ENCODE measurements at places on chromosomes 7 and 10. TPM values are rescaled to one million over a fixed set of nuclear protein-coding genes. Genes with fewer than 3 reads are reported as not detected.

PRSS58 gene
- not detected for total RNA-seq

PPP1R9A gene
- 1.5 TPM for total RNA-seq

CCDC3 gene
- 0.07 TPM for total RNA-seq

HSPA12A gene
- total RNA-seq: 4.0 TPM

C10orf143 gene
- 10.1 TPM for total RNA-seq

CARD11 gene
- 107 TPM for total RNA-seq

TRPV6 gene
- not detected for total RNA-seq

FAM25A gene
- not detected for total RNA-seq

LRRD1 gene
- not detected for total RNA-seq

FAM237B gene
- total RNA-seq: not detected

SLC29A4 gene
- total RNA-seq: 0.32 TPM

CPA2 gene
- not detected for total RNA-seq

GRCh38 chr10:101668566-101668965 lies 26.4 kb downstream of the FBXW4 start:
- peaks cover 90% of the 10 kb centered on the region for H3K36me3 ChIP-seq
- peaks cover 21% of the 10 kb centered on the region for H3K4me1 ChIP-seq
- no peaks in the 10 kb centered on the region for H3K27me3 ChIP-seq
- H3K4me3 ChIP-seq: no peak overlapping the region
- no peak for DNase-seq

DNA sequence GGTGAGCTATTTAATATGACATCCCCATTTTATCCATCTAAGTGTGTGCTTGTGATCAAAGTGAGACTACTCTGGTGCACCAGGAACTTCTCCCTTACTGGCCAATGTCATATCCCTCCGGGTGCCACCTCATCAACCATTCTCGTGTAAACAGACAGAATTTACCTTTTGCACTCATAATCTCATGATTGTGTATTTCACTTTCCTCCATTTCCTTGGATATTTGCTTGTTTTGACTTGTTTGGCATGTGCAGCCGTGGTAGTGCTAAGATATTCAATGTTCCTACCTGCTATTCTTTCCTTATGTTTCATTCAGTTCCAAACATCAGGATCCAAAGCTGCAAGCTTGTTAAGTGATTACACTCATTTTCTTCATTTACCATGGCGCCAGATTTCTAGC lies 280.5 kb upstream of the SP8 start:
- DNase-seq: no peak
- no peak overlapping the region for H3K4me3 ChIP-seq
- no peaks in the 10 kb centered on the region for H3K36me3 ChIP-seq
- H3K27ac ChIP-seq: no peak overlapping the region
- H3K27me3 ChIP-seq: no peaks in the 10 kb centered on the region
- H3K4me1 ChIP-seq: no peaks in the 10 kb centered on the region

- H3K4me3 ChIP-seq: no peak overlapping the region
- no peak overlapping the region for H3K27ac ChIP-seq
- peaks cover 28% of the 10 kb centered on the region for H3K4me1 ChIP-seq
- DNase-seq: no peak
Measured at GRCh38 chr7:30222515-30223215, 61.7 kb upstream of the ZNRF2 start.

DNA sequence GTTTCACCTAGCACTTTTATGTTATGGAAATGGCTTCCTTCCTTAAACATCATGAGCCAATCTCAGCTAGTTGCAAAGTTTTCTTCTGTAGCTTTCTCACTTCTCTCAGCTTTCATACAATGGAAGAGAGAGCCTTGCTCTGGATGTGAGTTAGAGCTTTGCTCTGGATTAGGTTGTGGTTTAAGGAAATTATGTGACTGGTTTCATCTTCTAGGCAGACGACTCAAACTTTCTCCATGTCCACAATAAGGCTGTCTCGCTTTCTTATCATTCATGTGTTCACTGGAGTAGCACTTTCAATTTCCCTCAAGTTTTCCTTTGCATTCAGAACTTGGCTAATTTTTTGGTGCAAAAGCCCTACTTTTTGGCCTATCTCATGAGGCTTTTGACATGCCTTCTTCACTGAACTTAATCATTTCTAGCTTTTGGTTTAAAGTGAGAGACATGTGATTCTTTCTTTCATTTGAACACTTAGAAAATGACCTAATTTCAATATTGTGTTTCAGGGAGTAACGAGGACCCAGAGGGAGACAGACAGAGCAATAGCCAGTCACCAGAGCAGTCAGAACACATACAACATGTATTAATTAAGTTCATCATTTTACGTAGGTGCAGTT lies 49.8 kb downstream of the CNOT4 start:
- peaks cover 53% of the 10 kb centered on the region for H3K4me1 ChIP-seq
- H3K36me3 ChIP-seq: peaks cover 26% of the 10 kb centered on the region
- no peak overlapping the region for H3K27ac ChIP-seq
- H3K4me3 ChIP-seq: no peak overlapping the region
- DNase-seq: no peak

- no peak overlapping the region for H3K4me3 ChIP-seq
- no peak for DNase-seq
- no peaks in the 10 kb centered on the region for H3K36me3 ChIP-seq
- H3K27ac ChIP-seq: no peak overlapping the region
- H3K4me1 ChIP-seq: no peaks in the 10 kb centered on the region
Measured at GRCh38 chr10:87700031-87700796, 40.5 kb downstream of the PAPSS2 start.

DNA sequence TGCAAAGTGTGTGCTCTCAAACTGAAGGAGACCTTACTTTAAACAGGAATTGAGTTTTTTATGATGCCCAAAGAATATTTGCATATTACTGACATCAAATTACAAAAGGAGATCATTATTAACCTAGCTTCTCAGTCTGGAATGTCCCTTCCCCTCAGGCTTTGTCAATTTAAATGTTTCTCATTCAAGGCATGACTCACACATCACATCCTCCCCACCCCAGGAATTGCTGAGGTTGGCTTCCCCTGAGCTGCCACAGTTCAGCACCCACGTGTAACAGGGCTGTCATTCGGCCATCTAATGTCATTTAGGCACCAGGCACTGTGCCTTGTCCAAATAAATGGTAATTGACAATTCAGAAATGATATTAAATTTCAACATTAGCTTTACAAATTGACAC lies 305.9 kb upstream of the MGMT start:
- no peaks in the 10 kb centered on the region for H3K27me3 ChIP-seq
- no peaks in the 10 kb centered on the region for H3K36me3 ChIP-seq
- DNase-seq: no peak
- no peaks in the 10 kb centered on the region for H3K4me1 ChIP-seq

DNA sequence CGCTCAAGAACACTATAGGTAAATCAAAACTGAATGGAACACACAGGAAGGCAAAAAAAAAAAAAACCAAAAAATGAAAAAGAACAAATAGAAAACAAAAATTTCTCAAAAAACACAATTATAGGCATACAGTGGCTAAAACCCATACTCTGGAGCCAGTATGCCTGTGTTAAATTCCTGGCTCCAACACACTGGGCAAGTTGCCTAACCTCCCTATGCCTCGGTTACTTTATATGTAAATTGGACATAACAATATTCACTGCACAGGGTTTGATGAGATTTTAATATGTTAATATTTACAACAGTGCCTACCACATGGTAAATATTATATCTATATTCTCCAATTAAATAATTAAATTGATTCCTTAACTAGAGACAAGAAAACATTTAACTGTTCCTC lies 217.1 kb downstream of the HTR7 start:
- H3K4me1 ChIP-seq: no peaks in the 10 kb centered on the region
- DNase-seq: no peak
- H3K36me3 ChIP-seq: no peaks in the 10 kb centered on the region
- H3K4me3 ChIP-seq: no peak overlapping the region
- H3K27ac ChIP-seq: no peak overlapping the region

GRCh38 chr10:33657154-33657908 lies 322.9 kb upstream of the NRP1 start:
- H3K27ac ChIP-seq: no peak overlapping the region
- no peaks in the 10 kb centered on the region for H3K4me1 ChIP-seq
- H3K36me3 ChIP-seq: no peaks in the 10 kb centered on the region
- no peak overlapping the region for H3K4me3 ChIP-seq

DNA sequence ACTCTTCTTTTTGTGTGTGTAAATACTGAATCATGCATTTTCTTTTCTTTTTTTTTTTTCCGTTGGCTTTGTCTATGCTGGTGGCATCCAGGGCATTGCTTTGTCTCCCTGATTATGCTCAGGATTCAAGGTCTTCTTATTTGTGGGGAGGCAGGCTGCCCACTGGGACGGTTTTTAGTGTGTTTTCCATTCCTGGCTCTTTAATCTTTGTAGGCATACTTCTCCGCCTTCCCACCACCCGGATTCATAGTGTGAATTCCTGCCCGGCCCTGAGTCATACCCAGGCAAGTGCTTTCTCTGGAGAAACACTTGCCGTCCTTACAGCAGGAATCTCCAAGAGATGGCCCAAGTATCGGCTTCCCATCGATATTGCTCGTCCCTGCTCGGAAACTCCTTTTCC lies 5.2 kb downstream of the ZNF655 start:
- peaks cover 62% of the 10 kb centered on the region for H3K36me3 ChIP-seq
- no peaks in the 10 kb centered on the region for H3K27me3 ChIP-seq
- peak overlapping the region; percentile 9 for H3K27ac ChIP-seq

GRCh38 chr10:125611216-125611615 lies 71.7 kb downstream of the TEX36 start:
- no peak overlapping the region for H3K4me3 ChIP-seq
- H3K4me1 ChIP-seq: no peaks in the 10 kb centered on the region
- H3K36me3 ChIP-seq: no peaks in the 10 kb centered on the region
- H3K27me3 ChIP-seq: peaks cover 3% of the 10 kb centered on the region
- no peak for DNase-seq

- H3K27me3 ChIP-seq: peaks cover 30% of the 10 kb centered on the region
- no peak for DNase-seq
- H3K36me3 ChIP-seq: no peaks in the 10 kb centered on the region
- no peak overlapping the region for H3K4me3 ChIP-seq
Measured at GRCh38 chr7:25830215-25830614, 321.8 kb upstream of the NFE2L3 start.

GRCh38 chr10:97333351-97333600 lies 1.3 kb downstream of the FRAT2 start:
- H3K36me3 ChIP-seq: peaks cover 25% of the 10 kb centered on the region
- DNase-seq: no peak
- peaks cover 46% of the 10 kb centered on the region for H3K4me1 ChIP-seq

- H3K4me3 ChIP-seq: no peak overlapping the region
- no peaks in the 10 kb centered on the region for H3K36me3 ChIP-seq
- H3K27me3 ChIP-seq: no peaks in the 10 kb centered on the region
- H3K4me1 ChIP-seq: no peaks in the 10 kb centered on the region
- DNase-seq: no peak
Measured at GRCh38 chr7:134723892-134724291, 55.5 kb upstream of the CALD1 start.

- DNase-seq: no peak
- peaks cover 6% of the 10 kb centered on the region for H3K4me1 ChIP-seq
- no peaks in the 10 kb centered on the region for H3K36me3 ChIP-seq
- H3K27me3 ChIP-seq: peaks cover 4% of the 10 kb centered on the region
- H3K4me3 ChIP-seq: no peak overlapping the region
- no peak overlapping the region for H3K27ac ChIP-seq
Measured at GRCh38 chr10:485776-486175, 203.7 kb downstream of the DIP2C start.

DNA sequence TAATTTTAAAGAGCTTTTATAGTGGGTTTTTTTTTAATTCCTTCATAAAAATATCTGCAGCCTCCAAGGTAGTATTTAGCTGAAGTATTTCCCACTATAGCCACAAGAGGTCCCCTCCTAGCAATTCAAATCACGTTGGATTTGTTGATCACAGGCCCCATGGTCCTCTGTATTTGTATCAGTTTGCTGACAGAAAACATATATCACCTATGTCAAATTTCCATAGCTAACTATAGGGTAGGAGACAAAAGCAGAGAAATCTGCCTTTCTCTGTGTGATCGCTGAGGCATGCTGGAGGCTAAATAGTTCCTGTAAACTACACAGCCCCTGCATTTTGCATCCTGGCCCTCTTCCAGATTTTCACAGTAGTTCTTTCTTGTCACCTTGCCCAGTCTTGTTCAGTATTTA lies 1.7 kb upstream of the CTNNA3 start:
- H3K27ac ChIP-seq: no peak overlapping the region
- no peaks in the 10 kb centered on the region for H3K36me3 ChIP-seq

DNA sequence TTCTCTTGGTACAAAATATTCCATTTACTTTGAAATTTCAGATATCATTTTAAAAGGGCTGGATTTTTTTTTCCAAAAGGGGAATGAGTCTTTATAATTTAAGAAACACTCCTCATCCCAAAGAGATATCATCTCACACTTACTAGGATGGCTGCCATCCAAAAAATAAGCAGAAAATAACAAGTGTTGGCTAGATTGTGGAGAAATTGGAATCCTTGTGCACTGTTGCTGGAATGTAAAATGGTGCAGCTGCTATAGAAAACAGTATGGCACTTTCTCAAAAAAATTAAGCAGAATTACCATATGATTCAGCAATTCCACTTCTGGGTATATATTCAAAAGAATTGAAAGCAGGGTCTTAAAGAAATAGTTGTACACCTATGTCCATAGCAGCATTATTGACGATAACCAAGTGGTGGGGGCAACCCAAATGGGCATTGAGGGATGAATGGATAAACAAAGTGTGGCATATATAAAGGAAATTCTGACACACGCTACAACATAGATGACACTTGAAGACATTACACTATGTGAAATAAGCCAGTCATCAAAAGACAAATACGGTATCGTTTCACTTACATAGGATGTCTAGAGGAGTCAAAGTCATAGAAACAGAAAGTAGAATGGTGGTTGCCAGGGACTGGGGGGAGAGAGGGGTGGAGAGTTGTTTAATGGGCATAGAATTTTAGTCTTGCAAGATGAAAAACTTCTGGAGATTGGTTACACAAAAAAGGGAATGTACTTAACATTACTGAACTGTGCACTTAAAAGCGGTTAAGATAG lies 53.8 kb downstream of the LSM5 start:
- DNase-seq: no peak
- H3K36me3 ChIP-seq: no peaks in the 10 kb centered on the region
- peaks cover 15% of the 10 kb centered on the region for H3K27me3 ChIP-seq
- no peaks in the 10 kb centered on the region for H3K4me1 ChIP-seq

DNA sequence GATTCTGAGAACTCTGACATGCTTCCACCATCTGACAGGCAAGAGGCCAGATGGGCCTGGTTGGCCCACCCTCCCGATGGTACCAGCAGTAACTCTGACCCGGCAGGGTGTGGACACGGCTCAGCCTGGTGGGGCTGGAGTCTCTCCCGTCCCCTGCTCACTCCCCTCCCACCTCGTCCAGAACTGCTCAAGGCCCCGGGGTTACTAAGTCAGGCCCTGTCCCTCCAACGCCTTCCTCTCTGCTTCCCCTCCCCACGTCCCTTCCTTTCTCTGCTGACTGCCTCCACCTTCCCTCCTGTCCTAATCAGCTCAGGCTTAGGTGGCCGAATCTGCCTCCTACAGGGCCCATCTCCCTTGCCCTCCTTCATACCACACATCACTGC lies 12.5 kb downstream of the CALML5 start:
- DNase-seq: no peak
- H3K4me3 ChIP-seq: no peak overlapping the region
- H3K27ac ChIP-seq: no peak overlapping the region

DNA sequence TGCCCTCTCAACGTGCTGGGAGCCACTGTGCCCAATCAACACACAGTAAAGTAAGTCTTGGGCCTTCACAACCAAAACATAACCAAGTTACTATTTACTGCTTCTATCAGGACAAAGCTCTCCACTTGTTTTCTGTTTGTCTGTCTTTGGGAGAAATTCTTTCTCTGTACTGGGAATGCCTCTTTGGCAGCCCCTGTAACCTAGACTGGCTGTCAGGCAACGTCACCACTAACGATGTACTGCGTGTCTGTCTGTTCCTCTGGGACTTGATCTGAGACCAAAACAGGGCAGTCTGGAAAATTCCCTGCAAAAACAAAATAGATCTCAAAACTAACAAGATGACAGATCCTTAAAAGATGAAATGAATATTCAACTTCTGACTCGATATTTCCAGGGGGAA lies 113.0 kb downstream of the SMURF1 start:
- H3K27me3 ChIP-seq: no peaks in the 10 kb centered on the region
- no peak for DNase-seq
- peaks cover 77% of the 10 kb centered on the region for H3K36me3 ChIP-seq
- no peak overlapping the region for H3K4me3 ChIP-seq
- no peak overlapping the region for H3K27ac ChIP-seq
